ENCODE measurements at places on chromosomes 2 and 18.

DNA sequence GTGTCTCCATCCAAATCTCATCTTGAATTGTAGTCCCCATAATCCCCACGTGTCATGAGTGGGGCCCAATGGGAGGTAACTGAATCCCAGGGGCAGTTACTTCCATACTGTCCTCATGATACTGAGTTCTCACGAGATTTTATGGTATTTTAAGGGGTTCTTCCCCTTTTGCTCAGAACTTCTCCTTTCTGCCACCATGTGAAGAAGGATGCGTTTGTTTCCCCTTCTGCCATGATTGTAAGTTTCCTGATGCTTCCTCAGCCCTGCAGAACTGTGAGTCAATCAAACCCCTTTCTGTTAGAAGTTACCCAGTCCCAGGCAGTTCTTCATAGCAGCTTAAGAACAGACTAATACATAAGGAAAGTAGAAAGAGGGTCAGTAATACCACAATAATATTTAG lies 480.4 kb downstream of the KCNJ3 start:
- H3K4me3 ChIP-seq = no peak overlapping the region
- no peak overlapping the region for H3K27ac ChIP-seq
- no peaks in the 10 kb centered on the region for H3K27me3 ChIP-seq
- DNase-seq = no peak
- no peaks in the 10 kb centered on the region for H3K4me1 ChIP-seq

- no peak overlapping the region for H3K4me3 ChIP-seq
- H3K27me3 ChIP-seq = no peaks in the 10 kb centered on the region
- no peak for DNase-seq
- no peaks in the 10 kb centered on the region for H3K36me3 ChIP-seq
- no peaks in the 10 kb centered on the region for H3K4me1 ChIP-seq
Measured at GRCh38 chr18:69689121-69689759, 258.4 kb downstream of the CD226 start.

DNA sequence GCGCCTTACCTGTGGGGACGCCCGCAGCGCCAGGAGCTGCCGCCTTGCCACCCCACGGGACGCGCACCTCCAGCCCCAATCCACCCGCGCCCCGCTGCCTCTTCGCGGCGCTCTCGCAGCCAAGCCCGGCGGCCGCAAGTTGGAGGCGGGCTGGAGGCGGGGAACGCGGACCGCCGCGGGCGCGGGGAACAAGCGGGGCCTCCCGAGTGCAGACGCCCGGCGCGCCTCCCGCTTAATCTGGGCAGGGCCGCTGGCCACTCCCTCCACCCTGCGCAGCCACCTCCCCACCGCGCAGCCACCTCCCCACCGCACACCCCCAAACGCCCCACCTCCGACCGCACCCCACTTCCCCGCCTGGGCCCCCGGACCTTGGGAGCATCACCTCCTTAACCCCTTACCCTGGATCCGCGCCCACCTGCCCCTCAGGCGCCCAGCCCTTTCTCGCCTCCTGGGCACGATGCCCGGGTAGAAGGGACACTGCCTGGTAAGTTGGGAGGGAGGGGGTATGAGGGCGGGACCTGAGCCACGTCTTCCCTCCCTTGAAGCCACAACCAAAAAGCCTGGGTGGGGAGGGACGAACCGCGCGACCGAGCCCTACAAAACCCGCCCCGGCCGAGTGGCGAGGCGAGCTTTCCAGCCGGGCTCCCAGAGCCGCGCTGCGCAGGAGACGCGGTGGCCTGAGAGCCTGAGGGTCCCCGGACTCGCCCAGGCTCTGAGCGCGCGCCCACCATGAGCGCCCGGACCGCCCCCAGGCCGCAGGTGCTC lies at the start of the genes COL4A3 and COL4A4:
Gene COL4A3 (plus strand): TSS at position 627 of the 765 bp plus-strand sequence. CDS start 103 bp downstream, at position 730.
Gene COL4A4 (minus strand): TSS at position 208 of the 765 bp plus-strand sequence. CDS start 16,722 bp downstream, outside the sequence.
- H3K27ac ChIP-seq = peak within 1 kb of the TSS; percentile 75
- H3K4me1 ChIP-seq = peaks cover 4% of the 10 kb centered on the region
- no peaks in the 10 kb centered on the region for H3K36me3 ChIP-seq
- peak; percentile 91 for DNase-seq
- H3K27me3 ChIP-seq = no peaks in the 10 kb centered on the region

GRCh38 chr2:238854699-238855229 lies 6.9 kb downstream of the TWIST2 start:
- peaks cover 8% of the 10 kb centered on the region for H3K27me3 ChIP-seq
- no peak overlapping the region for H3K4me3 ChIP-seq
- no peaks in the 10 kb centered on the region for H3K36me3 ChIP-seq
- no peak for DNase-seq
- no peaks in the 10 kb centered on the region for H3K4me1 ChIP-seq

- H3K4me1 ChIP-seq = no peaks in the 10 kb centered on the region
- no peak for DNase-seq
- no peaks in the 10 kb centered on the region for H3K36me3 ChIP-seq
- no peaks in the 10 kb centered on the region for H3K27me3 ChIP-seq
- H3K27ac ChIP-seq = no peak overlapping the region
- H3K4me3 ChIP-seq = no peak overlapping the region
Measured at GRCh38 chr2:136495636-136496035, 269.7 kb upstream of the THSD7B start.

- no peaks in the 10 kb centered on the region for H3K27me3 ChIP-seq
- peak overlapping the region; percentile 66 for H3K4me3 ChIP-seq
- peak overlapping the region; percentile 57 for H3K27ac ChIP-seq
- DNase-seq = peak; percentile 50
- peaks cover 22% of the 10 kb centered on the region for H3K4me1 ChIP-seq
Measured at GRCh38 chr2:241559323-241560161, 997 bp downstream of the BOK start.

DNA sequence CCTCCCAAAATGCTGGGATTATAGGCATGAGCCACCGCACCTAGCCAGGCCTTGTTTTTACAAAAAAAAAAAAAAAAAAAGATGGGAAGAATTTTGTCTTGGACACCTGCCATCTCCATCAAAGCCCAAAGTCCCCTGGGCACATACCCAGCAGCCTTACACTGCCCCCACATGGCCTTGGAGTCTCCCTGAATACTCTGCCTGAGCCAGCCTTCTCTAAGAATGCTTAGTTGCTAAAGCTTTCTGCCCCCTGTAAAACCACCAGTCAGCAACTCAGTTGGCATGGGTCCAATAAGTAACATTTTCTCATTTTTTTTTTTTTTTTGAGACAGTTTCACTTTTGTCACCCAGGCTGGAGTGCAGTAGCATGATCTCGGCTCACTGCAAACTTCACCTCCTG lies 40.6 kb downstream of the SPC25 start:
- no peaks in the 10 kb centered on the region for H3K36me3 ChIP-seq
- H3K4me1 ChIP-seq = peaks cover 8% of the 10 kb centered on the region
- no peaks in the 10 kb centered on the region for H3K27me3 ChIP-seq
- no peak overlapping the region for H3K4me3 ChIP-seq
- H3K27ac ChIP-seq = peak overlapping the region; percentile 71
- peak; percentile 82 for DNase-seq

DNA sequence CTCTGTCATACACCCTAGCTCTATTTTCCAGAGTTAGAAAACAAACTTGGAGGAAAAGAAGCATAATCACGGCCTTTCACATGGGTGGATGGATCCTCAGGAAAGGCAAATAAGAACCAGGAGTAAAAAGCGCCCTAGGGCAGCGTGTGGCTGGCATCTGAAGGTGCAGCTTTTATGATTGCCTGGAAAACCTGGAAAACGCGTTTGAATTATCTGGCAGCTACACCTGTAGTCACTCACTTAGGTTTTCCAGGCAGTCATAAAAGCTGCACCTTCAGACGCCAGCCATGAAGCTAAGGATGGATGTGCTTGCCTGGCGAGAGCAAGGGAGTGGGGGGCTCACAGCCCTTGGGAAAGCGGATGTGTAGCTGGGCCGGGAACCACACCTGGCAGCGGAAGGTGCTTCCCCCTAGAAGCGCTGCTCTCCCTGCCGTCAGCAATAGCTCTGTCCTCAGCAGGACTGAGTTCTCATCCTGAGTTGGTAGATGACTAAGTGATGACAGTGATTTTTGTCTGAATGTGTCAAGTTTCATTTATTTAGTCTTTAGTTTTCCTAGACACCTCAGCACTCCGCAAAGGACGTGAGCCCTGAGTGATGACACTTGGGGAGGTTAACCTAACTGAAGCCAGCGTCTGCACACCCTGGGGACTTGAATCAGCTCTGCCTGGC lies 82.0 kb downstream of the DCDC2C start:
- no peaks in the 10 kb centered on the region for H3K27me3 ChIP-seq
- no peak overlapping the region for H3K4me3 ChIP-seq
- no peaks in the 10 kb centered on the region for H3K36me3 ChIP-seq
- H3K4me1 ChIP-seq = no peaks in the 10 kb centered on the region

DNA sequence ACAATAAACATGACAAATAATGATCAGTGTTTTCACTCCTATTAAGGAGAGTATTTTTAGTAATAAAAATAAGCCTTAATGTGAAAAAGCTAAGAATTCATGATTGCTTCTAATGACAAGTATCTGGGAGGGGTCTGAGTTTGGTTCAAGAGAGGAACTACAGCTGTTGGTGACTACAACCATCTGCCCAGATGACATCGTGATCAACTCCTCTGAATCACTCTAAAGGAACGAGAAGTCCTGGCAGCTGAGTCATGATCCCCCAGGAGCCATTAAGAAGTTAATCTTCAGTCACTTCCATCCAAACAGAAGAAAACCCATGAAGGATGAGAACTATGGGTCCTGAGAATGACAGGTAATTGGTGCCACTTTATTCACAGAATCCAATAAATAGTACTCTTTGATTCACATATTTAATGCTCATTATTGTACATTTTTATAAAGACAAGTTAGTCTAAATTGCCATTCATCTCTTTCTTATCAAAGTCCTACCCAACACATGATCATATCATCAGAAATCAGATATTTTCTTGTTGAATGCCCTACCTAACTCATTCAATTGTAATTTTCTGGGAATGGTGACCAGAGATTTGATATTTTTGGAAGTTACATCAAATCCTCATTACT lies 6.8 kb downstream of the TFPI start:
- DNase-seq = no peak
- H3K4me3 ChIP-seq = no peak overlapping the region
- H3K27ac ChIP-seq = peak overlapping the region; percentile 67
- no peaks in the 10 kb centered on the region for H3K4me1 ChIP-seq
- no peaks in the 10 kb centered on the region for H3K27me3 ChIP-seq

All from thyroid gland (tissue), 4 donors.